ENCODE measurements at places on chromosomes 6 and 20.
A peak's percentile ranks its signal among the peaks of the same experiment; 100 is the strongest.

GRCh38 chr6:80449726-80450125 is 343.3 kb downstream of the BCKDHB start:
- no peaks in the 10 kb centered on the region for H3K27me3 ChIP-seq
- no peak for DNase-seq
- no peak overlapping the region for H3K4me3 ChIP-seq
- H3K36me3 ChIP-seq = no peaks in the 10 kb centered on the region
- peaks cover 3% of the 10 kb centered on the region for H3K4me1 ChIP-seq
- H3K27ac ChIP-seq = no peak overlapping the region

DNA sequence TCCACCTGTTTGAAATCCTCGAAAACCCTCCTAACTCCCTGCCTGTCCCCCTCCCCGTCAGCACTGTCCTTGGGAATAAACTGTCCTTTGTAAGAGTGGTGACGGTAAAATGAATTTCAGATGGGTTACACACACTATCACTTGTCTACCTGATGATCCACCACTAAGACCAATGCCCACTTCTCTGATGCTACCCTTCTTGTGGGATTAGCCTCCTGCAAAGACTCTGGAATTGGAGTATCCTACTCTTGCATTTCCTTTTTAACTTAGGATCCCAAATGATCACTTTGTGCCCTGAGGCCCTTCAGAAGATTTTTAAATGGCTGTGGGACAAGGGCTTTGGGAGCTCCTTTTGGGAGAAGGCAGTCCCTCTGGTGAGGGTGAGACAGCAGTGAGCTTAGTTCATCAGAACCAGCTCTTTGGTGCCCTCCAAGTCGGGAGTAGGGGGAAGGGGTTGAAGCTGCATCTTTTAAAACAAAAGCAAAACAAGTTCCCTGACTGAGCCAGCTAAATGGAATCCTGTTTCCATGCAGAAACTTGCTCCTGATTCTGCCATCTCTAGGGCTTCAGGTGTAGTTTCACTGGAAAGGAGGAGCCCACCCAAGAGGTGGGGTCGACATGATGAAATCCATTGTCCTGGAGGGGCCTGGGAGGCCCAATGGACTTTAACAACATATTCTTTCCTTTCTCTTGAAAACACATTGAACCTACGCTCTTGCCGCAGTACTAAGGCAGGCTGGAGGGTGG is 86.5 kb downstream of the ASXL1 start:
- no peak for DNase-seq
- no peaks in the 10 kb centered on the region for H3K27me3 ChIP-seq
- H3K4me1 ChIP-seq = peaks cover 32% of the 10 kb centered on the region

DNA sequence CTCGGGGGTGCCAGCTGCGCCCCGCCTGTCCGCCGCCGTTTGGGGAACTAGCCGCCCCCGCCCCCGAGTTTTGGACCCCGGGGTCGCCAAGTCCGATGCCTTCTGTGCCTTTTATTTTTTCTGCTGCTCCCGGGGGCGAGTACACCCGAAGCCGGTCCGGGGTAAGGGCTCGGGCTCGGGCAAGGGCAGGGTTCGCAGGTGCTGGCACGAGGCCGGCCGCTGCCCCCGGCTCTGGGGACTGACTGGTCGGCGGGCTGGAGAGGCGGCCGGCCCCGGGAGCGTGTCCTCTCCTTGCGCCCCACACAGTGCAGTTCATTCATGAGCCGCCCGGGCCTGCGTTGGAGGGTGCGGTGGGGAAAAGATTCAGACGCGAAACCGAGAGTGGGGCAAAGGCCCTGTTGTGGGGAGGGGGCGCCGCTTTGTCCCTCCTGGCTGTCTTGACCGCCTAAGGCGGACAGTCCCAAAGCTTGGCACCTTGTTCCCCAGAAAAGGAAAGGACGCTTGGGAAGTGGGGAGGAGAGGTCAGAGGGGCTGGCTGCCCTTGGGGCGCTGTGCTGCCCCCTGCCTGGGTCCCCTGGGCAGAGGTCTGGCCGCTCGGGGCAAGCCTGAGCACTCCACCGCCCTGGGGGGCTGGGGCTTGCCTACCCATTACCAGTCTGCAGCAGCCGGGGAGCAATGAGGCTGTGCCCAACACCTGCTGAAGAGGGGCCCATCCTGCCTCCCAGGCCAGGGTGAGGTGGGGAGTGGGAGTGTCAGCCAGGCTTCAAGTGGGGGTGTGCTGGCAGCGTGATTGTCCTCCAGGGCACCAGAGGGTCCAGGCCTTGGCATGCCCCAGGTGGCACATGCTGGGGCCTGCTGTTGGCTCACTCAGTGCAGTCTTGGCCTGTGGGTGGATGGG is 915 bp downstream of the TMEM63B start:
- H3K4me1 ChIP-seq = peaks cover 39% of the 10 kb centered on the region
- no peaks in the 10 kb centered on the region for H3K27me3 ChIP-seq
- H3K4me3 ChIP-seq = peak overlapping the region; percentile 76
- peaks cover 20% of the 10 kb centered on the region for H3K36me3 ChIP-seq
- peak; percentile 22 for DNase-seq
- no peak overlapping the region for H3K27ac ChIP-seq

DNA sequence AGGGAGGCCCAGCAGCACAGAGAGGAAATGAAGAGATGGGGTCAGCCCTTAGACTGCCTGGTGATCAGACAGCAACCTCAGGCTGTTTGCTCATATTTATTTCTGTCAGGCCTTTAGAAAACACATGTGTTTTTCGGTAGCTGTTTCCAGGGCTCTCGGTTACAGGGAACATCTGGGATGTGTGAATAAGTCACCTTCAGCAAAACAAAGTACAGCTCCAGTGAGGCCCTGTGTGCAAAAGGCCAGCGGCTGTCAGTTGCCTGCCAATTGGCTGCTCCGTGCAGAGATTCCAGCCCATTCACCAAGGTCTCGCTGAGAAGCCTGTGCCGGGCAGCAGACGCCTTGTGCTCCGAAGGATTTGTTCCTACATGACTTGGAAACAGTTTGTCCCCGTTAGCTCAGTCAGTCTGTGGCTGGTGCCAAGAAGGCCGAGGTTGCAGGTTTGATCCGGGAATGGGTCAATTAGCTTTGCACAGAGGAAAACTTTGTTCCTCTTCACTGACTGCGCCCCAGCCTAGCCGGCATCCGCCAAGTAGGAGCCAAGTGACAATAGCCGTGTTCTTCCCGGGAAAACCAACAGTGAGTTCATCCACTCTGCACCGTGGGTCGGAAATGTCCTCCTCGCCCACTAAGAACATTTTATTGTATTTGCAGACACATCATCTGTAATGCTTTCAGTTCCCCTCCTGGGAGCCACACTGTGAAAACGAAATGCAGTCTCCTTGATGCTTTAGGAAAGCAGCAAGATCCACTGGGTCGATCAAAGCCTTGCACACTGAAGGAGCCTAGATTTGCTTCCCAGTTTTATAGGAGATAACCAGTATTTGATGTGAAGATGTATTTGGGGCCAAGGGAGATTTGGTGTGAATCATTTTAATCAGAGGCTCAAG is 315.4 kb upstream of the CDYL start:
- H3K4me3 ChIP-seq = no peak overlapping the region
- DNase-seq = no peak
- peaks cover 7% of the 10 kb centered on the region for H3K27me3 ChIP-seq
- H3K27ac ChIP-seq = no peak overlapping the region
- H3K4me1 ChIP-seq = no peaks in the 10 kb centered on the region

DNA sequence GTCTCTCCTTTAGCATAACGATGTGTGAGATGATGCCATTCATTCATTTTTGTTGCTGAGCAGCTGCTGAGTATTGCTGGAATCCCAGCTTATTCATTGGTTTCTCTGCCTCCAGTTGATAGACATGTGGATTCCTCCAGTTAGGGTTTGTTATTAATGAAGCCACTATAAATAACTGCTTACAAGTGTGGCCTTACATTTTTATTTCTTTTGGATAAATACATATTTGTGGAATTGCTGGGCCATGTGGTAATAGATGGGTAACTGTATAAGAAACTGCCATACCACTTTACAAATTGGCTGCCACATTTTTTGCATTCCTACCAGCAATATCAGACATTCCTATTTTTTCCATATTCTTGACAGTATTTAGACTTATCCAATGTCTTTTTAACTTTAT is 2.6 kb upstream of the HLA-B start:
- peaks cover 34% of the 10 kb centered on the region for H3K4me1 ChIP-seq
- DNase-seq = no peak
- peaks cover 7% of the 10 kb centered on the region for H3K27me3 ChIP-seq
- H3K27ac ChIP-seq = no peak overlapping the region
- H3K4me3 ChIP-seq = peak overlapping the region; percentile 42

DNA sequence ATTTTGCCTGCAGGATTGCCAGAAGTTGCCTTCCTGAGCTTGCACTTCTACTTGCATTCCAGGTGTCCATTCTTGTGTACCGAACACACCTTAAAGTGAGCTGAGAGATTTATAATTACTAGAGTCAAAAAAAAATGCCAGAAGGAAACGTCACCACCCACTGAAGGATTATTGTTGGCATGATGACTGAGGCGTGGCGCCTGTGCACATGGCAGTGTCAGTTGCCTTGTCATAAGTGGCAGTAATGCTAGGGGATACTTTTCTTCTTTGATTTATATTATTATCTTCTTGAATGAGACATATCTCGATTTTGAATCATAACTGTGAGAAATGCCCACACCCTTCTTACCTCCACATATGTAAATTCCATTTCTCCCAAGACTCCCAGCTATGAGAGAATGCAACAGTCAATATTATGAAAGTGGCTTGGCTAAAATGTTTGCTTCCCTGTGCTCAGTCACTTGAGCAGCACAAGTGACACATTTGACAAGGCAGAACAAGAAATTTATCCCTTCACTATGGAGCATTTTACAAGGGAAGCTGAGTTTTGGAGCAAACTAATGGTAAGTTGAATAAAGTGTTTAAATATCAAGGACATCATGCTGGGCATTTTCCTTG is 149.5 kb upstream of the SASH1 start:
- H3K27ac ChIP-seq = no peak overlapping the region
- no peaks in the 10 kb centered on the region for H3K36me3 ChIP-seq
- H3K27me3 ChIP-seq = peaks cover 68% of the 10 kb centered on the region
- H3K4me1 ChIP-seq = no peaks in the 10 kb centered on the region
- H3K4me3 ChIP-seq = no peak overlapping the region
